Activated CD8-positive, alpha-beta T cell treated with anti-CD3 and anti-CD28 coated beads, Interleukin-2, amount 10 ng/mL, durations not matched to agents 7 days and 5 days (primary cell): ENCODE measurements at places on chromosomes 6 and 20. TPM values are rescaled to one million over a fixed set of nuclear protein-coding genes. Genes with fewer than 3 reads are reported as not detected.
A peak's percentile ranks its signal among the peaks of the same experiment; 100 is the strongest.

DNA sequence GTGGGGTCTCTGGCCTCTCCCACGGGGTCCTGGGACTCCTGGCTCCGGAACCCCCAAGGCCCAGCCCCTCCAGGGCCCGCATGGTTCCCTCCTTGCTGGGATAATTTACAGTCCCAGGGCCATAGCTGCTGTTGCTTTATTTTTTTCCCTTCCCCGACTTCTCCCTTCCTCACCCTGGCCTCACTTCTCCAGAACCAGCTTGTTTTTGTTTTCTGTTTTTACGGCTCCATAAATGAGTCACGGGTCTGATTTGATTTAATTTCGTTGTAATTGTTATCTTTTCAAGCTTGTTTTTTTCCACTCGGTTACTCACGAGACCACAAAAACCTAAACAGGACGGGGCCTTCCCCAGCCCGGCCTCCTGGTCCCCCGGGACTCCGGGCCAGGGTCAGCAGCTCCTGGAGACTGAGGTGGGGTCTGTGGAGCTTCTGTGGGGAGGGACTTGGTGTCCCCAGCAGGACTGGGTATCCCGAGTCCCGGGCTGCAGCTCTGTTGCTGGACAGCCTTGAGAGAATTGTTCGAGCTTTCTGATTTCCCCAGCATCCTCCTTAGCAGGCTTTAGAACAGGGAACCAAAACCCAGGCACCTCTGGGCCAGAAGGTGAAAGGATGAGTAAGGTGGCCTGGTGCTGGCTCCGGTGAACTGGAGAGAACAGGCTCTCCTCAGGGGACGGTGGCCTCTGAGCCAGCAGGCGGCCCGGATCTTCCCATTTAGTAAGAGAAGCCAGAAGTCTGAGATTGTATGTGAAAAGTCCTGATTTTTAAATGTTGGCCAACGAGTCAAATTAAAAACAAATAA is 94.9 kb downstream of the CEBPB start:
- H3K27ac ChIP-seq = no peak overlapping the region
- H3K36me3 ChIP-seq = no peaks in the 10 kb centered on the region
- H3K4me3 ChIP-seq = no peak overlapping the region
- peaks cover 15% of the 10 kb centered on the region for H3K27me3 ChIP-seq

DNA sequence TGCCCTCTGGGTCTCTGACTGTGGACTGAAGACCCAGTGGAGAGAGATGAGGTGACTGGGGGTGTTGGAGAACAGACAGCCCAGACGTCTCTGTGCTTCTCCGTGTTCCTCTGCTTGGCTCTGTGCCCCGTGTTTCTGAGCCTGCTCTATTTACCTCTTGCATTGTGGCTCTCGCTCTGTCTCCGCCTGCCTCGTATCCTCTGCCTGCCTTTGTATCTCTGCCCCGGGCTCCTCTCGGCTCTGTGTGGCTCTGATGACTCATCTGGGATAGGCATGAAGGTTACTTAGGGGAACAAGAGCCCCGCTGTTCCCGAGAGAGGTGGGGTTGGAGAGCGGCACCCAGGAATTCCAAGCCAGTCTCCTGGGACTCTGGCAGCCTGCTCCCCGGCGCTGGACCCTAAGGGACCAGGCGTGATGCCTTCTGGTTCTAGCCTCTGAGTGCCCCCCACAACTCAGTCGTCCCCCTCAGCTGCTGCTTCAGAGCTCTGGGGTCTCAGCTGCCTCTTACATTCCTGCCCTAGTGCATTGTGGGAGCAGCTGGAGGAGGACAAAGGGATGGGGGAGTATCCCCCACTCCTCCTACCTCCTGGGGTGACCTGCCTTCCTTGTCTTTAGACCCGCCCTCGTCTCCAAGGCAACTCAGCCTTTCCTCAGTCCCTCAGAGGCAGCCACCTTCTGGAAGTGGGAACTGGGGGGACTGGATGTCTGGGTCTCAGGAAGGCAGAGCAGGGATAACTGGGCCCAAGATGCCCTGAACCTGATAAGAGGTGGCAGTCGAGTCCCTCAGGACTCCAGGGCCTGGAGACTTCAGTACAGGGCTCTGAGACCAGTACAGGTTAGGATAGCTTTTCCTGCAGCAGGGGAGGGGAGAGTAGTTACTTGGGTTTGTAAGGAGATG is 1.9 kb downstream of the DDR1 start:
- H3K27me3 ChIP-seq = peaks cover 10% of the 10 kb centered on the region
- no peak overlapping the region for H3K27ac ChIP-seq
- H3K4me3 ChIP-seq = peak overlapping the region; percentile 73
- peaks cover 31% of the 10 kb centered on the region for H3K4me1 ChIP-seq

DNA sequence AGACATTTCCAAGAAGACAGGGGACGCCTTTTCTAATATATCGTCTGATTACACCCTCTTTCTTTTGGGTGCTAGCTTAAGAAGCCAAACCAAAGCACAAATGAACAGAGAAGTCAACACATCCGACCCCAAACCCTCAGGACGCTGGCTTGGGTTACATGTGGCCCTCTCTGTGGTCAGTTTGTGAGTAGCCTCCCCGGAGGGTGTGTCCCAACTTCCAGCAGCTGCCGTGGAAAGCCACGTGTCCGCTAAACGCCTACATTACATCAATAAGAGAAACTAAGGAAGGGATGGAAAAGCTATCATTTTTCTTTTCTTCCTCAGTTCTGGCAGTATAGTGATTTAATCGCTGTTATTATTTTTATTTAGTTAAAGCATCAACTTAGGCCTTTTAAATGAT is 487 bp upstream of the BMP6 start:
- H3K27me3 ChIP-seq = peaks cover 65% of the 10 kb centered on the region
- H3K4me3 ChIP-seq = peak overlapping the region; percentile 69
- H3K27ac ChIP-seq = no peak overlapping the region
- DNase-seq = no peak
- H3K4me1 ChIP-seq = peaks cover 17% of the 10 kb centered on the region
- H3K36me3 ChIP-seq = no peaks in the 10 kb centered on the region

- DNase-seq = no peak
- H3K4me1 ChIP-seq = no peaks in the 10 kb centered on the region
- no peaks in the 10 kb centered on the region for H3K36me3 ChIP-seq
- no peak overlapping the region for H3K4me3 ChIP-seq
Measured at GRCh38 chr20:63313349-63314014, 20.5 kb downstream of the COL20A1 start.

GGTLC1 gene
- not detected for total RNA-seq

PAK5 gene
- not detected for total RNA-seq

VSX1 gene
- not detected for total RNA-seq
